ENCODE measurements at places on chromosomes 6 and 20. TPM values are rescaled to one million over a fixed set of nuclear protein-coding genes. Genes with fewer than 3 reads are reported as not detected.

DNA sequence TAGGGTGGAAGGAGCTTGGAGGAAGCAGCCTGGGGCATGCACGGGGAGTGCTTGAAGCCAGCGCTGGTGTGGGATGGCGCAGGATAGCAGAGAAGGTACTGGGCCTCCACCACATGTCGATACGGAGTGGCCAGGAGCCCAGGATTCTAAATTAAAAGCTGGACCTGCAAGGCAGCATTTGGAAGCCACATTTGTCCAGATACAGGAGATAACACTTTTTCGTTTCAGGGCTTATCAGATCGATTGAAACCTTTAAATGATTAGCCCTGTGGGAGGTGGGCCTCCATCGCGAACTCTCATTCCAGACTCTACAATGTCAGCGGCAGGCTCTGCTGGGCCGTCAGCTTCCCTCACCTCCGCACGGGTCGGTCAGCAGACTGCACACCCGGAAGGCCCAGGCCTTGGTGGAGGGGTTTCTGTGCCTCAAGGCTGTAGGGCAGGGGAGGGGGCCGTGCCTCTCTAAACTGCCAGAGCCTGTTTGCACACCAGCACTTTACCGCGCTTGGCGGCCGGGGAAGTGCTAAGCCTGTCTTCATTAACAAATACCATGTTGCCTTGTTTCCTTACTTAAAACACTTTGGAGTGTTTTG, 17.9 kb downstream of the EDN3 start:
- no peak for DNase-seq

- peak; percentile 67 for DNase-seq
Observed at GRCh38 chr6:137076277-137077068, 31.7 kb upstream of the IL20RA start.

DNA sequence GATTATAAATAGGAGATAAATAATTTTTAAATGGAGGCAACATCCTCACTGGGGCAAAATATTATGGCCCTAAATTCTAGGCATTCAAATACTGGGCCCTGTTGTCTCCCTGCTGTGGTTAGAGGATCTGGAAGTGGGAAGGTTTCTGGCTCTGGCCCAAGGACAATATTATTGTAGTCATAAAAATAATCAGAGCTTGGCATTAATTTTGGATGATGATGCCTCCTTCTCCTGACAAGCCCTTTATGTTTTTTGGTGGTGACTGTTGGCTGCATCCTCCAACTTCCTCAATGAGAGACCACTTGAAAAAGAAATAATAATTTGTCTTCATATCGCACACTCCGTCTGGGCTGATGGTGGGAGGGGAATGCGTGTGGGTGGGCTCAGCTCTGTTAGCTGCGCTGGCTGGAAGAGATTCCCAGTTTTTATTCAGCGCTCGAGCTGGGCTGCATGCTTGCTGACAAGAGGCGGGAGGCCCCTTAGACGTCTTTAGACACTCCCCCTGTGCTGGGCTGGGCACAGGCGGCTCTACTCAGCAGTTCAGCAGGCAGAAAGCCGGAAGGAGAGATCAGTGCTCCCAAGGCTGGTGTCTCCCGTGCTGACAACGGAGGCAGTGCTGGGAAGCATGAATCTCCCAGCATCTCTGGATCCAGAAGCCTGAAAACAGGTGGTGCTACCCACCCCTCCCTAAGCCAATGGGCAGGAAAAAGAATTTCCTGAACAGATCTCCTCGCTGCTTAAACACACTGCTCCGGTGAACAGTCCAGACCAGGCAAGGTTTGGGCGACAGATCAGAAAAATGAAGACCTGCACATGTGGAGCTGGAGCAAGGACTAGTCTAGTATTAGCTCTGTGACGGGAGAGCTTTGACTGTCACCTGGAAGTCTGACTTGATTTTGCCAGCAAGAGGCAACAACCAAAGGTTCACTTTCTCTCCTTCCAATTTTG, 97.7 kb downstream of the SYCP2 start:
- no peak for DNase-seq

DNA sequence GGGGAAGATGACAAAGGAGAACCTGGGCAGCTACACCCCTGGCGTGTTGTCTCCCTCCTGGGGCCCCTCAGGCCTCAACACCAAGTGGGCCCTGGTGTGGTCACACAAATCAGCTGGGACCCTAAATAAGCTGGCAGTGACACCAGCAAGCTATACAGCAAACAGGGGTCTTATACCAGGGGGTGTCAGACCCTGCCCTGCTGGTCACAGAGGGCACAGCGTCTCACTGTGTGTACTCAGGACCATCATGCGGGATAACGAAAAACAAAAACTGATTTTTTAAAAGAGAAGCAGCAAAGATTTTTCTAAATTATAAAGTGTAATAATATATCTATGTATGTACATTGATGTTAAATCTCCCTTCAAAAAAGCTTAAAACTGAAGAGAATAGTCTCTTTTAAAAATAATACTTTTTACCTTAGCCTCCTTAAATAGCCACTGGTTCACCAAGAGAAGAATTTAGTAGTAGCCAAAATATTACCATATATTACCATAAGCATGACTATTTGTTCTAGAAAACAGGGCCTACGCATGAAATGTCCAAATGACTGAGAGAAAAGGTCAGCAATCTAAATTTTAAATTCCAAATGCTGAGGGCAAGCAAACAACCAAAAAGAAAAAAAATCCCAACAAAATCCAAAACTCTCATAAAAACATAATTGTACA, 220.4 kb downstream of the KIF16B start:
- no peak for DNase-seq

DNA sequence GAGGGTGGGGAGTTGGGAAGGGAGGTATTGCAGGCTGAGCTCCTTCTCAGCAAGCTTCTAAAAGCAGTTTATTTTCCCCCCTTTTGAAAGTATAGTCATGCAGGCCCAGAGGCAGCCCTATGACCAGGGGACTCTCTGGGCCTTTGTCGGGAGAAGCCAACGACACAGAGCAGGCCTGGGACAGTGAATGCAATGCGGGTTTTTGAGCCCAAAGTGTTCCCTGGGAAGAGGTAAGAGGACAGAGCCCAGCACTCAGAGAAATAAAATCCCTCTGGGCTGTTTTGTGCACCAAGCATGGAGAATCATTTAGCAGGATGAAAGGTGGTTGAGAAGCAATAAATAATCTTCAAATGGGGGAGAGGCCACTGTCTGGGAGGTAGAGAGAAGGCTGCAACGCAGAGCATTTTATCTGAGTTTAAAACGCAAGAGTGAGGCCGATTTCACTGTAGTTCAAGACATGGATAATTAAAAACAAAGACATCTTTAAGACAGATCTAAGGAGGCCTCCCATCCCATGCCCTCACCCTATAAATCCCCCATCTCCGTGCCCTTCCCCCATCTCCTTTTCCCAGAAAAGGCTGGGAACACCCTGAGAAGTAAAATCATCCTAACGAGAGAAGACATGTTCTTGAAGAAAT, 237.5 kb downstream of the CDC5L start:
- DNase-seq, result no peak

GRCh38 chr20:44979090-44979621, 12.8 kb downstream of the STK4 start:
- DNase-seq, result peak; percentile 70

GRCh38 chr6:168223150-168223549, 96.4 kb downstream of the DACT2 start:
- no peak for DNase-seq

DNA sequence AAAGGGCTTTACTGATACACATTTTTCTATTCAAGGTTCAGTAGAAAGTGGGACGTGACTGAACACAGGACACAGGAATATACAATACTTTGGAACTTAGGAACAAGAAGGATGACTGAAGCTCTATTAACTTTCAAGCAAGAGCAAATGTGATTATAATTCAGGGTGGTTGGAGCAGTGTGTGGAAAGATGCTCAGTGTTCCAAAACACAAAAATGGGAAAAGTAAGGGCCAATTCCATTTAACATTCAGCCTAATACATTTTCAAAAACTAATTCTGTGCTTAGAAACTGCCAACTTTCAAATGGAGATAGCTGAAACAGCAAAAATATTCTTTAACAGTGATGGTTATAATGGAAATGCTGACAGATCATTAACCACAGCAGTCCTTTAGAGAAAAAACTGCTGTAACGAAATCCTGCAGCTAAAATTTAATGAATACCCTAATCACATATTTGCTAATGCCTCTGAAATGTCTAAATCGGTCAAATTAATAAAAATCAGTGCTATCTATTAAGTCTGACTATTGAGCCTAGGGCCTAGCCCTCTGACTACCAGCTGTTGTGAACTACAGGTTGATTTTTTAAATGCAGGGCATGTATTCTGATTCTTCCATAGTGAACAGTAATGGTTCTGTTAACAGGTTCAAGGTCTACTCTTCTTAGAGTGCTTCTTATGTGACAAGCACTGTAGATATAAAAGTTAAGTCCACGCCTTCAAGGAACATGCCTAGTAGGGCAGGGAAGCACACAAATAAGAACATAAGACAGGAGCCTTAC, 45.9 kb downstream of the RARS2 start:
- no peak for DNase-seq

GRCh38 chr6:32774426-32774825, 11.1 kb upstream of the HLA-DQB2 start:
- no peak for DNase-seq

- DNase-seq, result peak; percentile 88
Observed at GRCh38 chr20:50320901-50321796, 130.5 kb downstream of the CEBPB start.

- no peak for DNase-seq
Observed at GRCh38 chr6:64482631-64483030, 847.0 kb downstream of the PHF3 start.

GRCh38 chr6:122610690-122611455, 668 bp downstream of the PKIB start:
- peak; percentile 7 for DNase-seq

DNA sequence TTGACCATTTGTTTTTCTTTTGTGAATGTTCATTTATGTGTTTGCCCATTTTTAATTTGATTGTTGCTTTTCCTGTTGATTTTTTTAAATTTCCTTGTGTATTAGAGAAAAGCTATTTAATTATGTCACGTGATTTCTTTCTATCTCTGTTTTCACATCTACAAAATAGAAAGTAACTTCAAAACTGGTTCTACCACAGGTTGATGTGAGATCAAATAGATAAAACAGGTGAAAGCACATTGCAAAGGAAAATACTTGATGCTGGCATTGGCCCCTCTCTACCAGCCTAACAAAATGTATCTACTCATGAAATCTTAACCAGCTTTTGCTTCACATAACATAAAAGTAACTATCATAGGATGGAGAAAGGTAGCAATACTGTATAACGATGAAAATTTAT, 129.2 kb downstream of the TMEM242 start:
- no peak for DNase-seq

GRCh38 chr20:58436868-58437645, 48.0 kb downstream of the VAPB start:
- no peak for DNase-seq

DNA sequence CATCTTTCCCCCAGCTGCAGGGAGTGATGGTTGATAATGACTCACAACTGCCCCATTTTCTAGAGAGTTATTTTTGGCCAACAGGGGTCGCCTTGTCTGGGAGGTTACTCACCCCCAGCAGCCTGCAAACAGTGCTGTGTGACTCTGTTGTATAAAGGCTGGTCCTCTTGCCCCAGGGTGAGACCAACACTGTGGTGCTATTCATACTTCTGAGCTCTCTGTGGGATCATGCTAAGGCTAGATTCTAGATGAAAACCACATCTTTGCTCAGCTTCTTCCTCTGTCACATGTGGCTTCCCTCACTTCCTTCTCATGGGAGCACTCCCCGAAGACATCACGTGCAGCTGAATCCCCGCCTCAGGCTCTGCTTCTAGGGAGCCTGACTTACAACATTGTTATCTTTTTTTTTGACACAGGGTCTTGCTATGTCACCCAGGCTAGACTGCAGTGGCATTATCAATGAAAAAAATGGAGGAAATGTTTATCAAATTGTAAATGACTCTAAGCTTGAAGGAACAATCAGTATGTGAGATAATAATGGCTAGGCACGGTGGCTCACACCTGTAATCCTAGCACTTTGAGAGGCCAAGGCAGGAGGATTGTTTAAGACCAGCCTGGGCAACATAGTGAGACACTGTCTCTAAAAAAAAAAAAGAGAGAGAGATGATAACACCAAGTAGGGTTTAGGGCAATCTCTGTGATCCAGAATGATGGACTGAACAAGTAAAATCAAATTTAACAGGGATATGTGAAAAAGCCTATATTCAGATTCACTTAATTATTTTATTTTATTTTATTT, 55.7 kb upstream of the SLC23A2 start:
- peak; percentile 61 for DNase-seq

DNA sequence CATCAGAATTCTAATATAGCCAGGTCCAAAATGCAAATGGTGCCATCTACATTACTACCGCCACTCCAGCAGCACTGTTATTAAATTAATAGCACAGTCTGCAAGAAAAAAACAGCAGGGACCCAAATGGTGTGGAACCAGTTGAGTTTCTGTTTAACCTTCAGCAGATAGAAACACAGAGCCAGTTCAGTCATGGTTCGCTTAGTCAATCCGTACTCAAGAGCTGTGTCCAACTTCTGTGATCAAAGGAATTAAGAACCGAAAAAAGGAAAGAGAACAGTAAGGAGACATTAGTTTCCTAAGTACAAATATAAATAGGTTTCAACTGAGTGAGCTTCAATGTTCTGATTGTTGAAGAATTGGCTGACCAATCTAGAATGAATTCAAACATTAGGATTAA, 107.7 kb downstream of the TRDN start:
- DNase-seq, result no peak

DNA sequence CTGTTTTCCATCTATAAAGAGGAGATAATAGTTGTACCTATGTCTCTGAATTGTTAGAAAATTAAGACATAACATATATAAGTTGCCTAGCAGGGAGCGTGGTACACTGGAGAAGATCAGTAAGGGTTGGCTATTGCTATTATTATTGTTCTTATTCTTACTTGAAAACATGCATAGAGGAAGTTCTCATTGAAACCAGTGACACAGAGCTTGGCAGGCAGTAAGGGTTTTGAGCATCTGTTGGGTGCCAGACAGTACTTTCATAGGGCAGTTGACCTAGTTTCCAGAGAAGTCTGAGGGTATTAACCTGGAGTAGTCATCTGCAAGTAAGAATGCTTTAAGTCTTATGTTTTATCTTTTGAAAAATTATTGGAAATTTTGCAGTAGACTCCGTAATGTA, 13.3 kb upstream of the SGK1 start:
- no peak for DNase-seq

DNA sequence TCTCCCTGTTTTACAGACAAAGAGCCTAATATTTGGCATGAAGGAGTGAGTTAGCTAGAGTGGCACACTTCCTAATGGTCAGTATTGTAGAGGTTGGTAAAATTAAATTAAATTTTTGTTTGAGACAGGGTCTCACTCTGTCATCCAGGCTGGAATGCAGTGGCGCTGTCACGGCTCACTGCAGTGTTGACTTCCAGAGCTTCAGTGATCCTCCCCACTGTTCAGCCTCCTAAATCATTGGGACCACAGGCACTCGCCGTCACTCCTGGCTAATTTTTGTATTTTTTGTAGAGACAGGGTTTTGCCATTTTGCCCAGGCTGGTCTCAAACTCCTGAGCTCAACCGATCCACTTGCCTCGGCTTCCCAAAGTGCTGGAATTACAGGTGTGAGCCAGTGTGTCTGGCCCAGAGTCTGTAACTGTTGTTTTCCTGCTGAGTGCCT, 70.9 kb downstream of the SCAND1 start:
- DNase-seq, result no peak

Gene CSTF1
- 69.9 TPM for total RNA-seq

Gene NMBR
- total RNA-seq, result not detected

Gene FOXS1
- total RNA-seq, result 0.08 TPM

Gene DSP
- 0.02 TPM for total RNA-seq

Gene ZBTB46
- total RNA-seq, result 3.1 TPM

Gene TP53INP2
- total RNA-seq, result 4.2 TPM

Gene SRPK1
- total RNA-seq, result 49.2 TPM

Gene FOXF2
- 21.5 TPM for total RNA-seq

Gene HEY2
- total RNA-seq, result not detected
